ENCODE measurements at places on chromosomes 1 and 21. TPM values are rescaled to one million over a fixed set of nuclear protein-coding genes. Genes with fewer than 3 reads are reported as not detected.

Gene FAM163A
- total RNA-seq, result not detected

Gene PLPPR5
- not detected for total RNA-seq

Gene ASPM
- total RNA-seq, result 73.0 TPM

GRCh38 chr1:59816318-59816878, 1.6 kb downstream of the HOOK1 start:
- peaks cover 7% of the 10 kb centered on the region for H3K4me1 ChIP-seq
- no peak for DNase-seq
- H3K36me3 ChIP-seq, result no peaks in the 10 kb centered on the region
- no peak overlapping the region for H3K4me3 ChIP-seq
- H3K27ac ChIP-seq, result no peak overlapping the region
- peaks cover 10% of the 10 kb centered on the region for H3K27me3 ChIP-seq

Gene CD34
- total RNA-seq, result 0.03 TPM

GRCh38 chr1:224054012-224054411, 59.9 kb upstream of the FBXO28 start:
- no peak for DNase-seq
- no peak overlapping the region for H3K4me3 ChIP-seq
- peaks cover 15% of the 10 kb centered on the region for H3K27me3 ChIP-seq

All from activated CD4-positive, alpha-beta memory T cell treated with anti-CD3 and anti-CD28 coated beads, Interleukin-2, amount 10 ng/mL, durations not matched to agents 7 days and 5 days (primary cell).